Non-pigmented ciliary epithelial cell (primary cell): ENCODE measurements at places on chromosomes 7 and 10.

DNA sequence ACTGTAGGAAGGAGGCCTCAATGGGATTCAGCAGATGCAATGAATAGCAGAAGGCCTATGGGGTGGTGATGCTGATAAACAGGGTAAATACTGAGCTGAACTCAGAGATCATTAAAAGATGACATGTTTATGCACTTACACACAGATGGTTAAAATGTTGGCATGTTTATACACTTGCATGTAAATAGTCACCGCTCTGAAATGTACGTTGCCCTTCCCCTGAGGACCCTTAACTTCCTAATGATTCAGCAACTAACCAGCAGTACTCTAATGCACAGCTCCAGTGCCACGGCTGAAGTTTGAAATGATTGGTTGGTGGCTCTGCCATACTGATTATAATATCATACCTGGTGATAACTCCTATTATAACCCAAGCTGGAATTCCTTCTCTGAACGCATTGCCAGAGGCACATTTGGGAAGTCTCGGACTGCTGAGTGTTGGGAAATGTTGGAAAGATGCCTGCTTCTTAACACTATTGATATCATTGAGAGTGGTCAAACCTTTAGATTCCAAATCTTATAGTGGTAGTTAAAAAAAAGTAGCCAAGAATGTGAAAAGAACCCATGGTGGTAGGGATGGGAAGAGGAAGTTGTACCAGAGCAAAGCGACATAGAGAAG is 3.7 kb upstream of the CAV1 start:
- no peak for DNase-seq

DNA sequence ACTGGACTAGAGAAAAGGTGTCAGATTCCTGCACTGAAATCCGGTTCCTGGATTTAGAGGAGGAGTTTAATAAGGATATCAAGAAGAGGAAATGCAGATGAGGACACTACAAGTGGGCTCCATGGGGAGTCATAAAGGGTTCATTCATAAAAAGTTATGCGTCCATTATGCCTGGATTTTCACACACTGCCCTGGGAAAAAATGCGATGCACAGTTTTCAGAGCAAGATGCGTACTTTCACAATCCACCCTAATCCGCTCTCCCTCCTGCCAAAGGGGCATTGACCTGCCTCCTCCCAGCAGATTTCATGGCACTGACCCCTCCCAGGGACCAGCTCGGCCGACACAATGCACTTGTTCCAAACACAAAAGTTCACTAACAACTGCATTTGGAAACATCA is 42.2 kb upstream of the OPALIN start:
- DNase-seq, result no peak

- no peak for DNase-seq
Measured at GRCh38 chr10:124520558-124521428, 59.2 kb downstream of the LHPP start.

DNA sequence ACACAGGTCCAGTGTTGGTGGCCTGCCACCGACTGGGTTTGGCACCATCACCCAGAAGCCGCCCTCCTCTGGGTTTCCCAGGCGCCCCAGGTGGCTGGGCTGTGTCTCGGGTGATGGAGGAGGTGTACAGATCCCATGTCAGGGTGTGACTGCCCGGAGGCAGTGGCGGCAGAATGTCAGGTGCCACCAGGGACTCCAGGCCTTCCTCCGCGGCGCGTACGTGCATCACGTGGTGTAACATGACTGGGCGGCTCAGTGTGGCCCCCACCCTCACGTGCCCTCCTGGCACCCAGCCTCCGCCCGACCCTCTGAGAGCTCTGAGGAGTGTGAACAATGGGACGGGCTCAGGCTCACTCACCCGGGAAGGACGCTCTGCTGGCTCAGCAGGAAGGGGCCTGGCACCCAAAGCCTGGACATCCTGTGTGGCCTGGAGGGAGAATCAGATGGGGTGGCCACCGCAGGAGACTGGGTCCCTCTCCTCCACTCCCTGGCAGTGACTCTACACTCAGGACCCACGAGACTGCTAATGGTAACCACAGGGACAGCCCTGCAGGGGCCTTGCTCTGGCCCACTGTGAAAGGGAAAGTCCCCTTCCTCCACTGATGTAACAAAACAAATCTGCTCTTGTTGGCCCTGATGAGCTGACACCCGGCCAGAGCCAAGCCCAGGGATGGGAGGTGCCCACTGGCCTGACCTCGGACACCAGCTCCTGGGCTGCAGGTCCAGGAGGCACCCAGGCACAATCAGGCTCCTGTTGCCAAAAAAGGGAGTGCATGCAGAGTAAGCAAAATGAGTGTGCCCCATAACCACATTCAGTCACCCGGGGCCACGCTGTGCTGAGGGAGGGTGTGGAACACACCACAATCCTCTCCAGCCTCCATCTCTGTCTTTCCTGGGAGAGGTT is 164.8 kb downstream of the PRKAG2 start:
- DNase-seq, result no peak

DNA sequence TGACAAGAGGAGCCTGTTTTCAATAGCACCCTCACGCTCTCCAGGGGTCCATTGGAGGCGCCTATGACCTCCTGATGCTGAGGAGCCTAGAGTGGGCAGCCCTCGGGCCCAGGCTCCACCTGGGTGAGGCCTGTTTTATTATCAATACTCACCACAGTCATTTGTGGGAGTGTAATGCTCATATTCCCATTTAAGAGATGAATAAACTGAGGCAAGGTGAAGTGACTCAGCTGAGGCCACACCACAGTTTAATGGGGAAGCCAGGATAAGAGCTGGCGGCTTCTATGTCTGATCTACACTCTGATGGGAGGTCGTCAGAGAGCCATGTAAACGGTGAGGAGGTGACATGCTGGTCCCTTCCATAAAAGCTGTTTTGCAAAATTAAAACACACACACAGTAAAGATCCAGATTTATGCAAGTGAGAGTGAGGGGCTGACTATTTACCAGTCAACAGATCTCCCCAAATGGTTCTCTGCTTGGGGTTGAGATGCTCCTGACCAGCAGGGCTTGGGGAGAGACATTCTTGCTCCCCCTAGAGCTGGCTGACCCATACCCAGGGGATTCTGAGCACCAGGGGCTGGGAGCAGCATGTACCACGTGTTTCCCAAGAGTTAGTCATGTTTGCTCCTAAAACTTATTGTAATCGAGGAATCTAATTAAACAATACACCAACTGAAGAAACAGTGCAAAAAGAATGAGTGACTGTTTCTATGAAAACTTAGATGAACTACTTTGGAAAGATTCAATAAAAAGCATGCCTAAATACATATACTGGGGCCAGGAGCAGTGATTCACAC is 81.0 kb upstream of the INSIG1 start:
- DNase-seq, result no peak
